Aorta (tissue), 5 donors: ENCODE measurements at places on chromosomes 1 and 21. TPM values are rescaled to one million over a fixed set of nuclear protein-coding genes. Genes with fewer than 3 reads are reported as not detected.

- DNase-seq = no peak
Measured at GRCh38 chr1:43592051-43592665, 57.8 kb upstream of the KDM4A start.

DNA sequence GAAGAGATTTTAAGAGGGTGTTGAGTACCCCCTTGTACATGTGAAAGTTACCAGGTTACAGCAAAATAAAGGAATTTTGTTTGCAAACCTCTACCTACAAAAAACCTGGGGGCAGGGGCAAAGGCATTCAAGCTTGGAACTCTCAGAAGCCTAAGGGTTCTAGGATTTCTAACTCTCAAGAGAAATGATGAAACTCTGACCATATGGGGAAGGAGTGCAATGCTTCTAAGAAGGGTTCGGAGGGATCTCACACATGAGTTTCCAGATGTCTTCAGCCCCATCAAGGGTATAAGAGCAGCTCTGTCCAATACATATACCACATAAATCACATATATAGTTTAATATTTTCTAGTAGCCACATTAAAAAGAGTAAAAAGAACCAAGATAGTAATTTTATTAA, 7.3 kb upstream of the FCGR2A start:
- DNase-seq = no peak

- no peak for DNase-seq
Measured at GRCh38 chr1:47835409-47835808, 161.8 kb downstream of the TRABD2B start.

GRCh38 chr1:57860325-57860724, 436.5 kb upstream of the DAB1 start:
- DNase-seq = no peak

Gene USH2A
- total RNA-seq = not detected

- DNase-seq = no peak
Measured at GRCh38 chr1:62589321-62589720, 8.0 kb upstream of the ANGPTL3 start.

- peak; percentile 87 for DNase-seq
Measured at GRCh38 chr1:6587261-6588005, 7.6 kb downstream of the ZBTB48 start.
